ENCODE measurements at places on chromosomes 4 and X.

GRCh38 chrX:13901354-13901753 lies 84.5 kb upstream of the GPM6B start:
- no peak for DNase-seq

DNA sequence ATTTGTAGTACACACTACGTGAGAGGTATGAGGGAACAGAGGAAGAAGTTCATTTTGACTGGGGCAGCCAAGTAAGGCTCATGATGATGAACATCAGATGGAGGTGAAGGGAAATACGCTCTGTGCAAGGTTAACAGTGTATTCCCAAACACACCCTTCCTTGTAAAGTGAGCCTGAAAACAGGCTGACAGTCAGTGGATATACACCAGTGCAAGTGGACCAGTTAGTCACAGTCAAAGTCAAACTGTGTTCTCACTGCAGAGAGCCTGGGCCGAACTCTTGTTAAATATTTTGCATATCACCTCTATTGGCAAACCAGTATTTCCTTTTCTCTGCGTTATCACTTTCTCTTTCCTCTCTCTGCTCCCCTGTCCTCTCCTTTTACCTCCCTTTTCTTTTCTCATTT lies 23.4 kb upstream of the RHOH start:
- DNase-seq = peak; percentile 50

- no peak for DNase-seq
These were observed 70.7 kb upstream of the SH3RF1 start for GRCh38 chr4:169341490-169341889.

DNA sequence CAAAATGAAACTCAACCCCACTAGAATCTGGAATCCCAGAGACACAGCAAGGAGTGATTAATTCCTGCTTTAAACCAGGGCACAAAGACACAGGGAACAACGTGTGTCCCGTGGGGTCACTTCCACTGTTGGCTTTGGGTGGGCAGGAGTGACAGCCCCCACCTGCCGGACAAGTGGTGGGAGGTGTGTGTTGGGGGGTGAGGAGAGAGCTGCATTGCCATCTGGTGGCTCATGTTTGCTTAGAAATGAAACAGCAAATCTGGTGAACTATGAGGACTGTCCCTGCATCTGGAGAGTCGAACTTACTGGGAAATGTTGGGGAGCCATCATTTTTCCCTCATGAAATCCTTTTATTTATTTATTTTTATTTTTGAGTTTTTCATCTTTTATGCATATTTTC lies 75.9 kb upstream of the AFAP1 start:
- DNase-seq = peak; percentile 32

DNA sequence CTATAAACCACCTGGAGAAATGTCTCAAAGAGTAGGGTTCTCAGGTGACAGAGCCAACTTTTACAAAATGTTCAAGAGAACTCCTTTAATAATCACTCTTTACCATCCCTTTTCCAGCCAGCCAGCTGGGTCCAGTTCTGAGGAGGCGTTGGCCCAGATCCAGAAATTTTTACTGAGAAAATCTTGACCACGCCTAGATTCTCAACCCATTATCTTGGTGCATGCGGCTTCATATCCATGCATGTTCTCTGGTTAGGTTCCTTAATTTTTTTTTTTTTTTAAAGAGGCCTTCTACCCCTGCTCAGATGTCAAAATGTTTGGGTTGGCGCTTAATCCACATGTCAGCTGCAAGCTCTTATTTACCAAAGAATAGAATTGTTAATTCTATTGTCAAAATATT lies 12.0 kb upstream of the MAP7D2 start:
- DNase-seq = no peak

- DNase-seq = no peak
These were observed 195.3 kb downstream of the KCNIP4 start for GRCh38 chr4:21753084-21753760.
